ENCODE measurements at places on chromosomes 11 and 22. TPM values are rescaled to one million over a fixed set of nuclear protein-coding genes. Genes with fewer than 3 reads are reported as not detected.

Gene LRRN4CL
- total RNA-seq: 9.7 TPM

Gene TNNT3
- total RNA-seq: 14.0 TPM

Gene DNAJC4
- total RNA-seq: 83.9 TPM

Gene ANO9
- total RNA-seq: 161 TPM

Gene OSM
- total RNA-seq: not detected

Gene MIOX
- total RNA-seq: not detected

Gene IFT27
- total RNA-seq: 24.1 TPM

Gene TMPRSS6
- not detected for total RNA-seq
